ENCODE measurements at places on chromosomes 4 and X.
A peak's percentile ranks its signal among the peaks of the same experiment; 100 is the strongest.

DNA sequence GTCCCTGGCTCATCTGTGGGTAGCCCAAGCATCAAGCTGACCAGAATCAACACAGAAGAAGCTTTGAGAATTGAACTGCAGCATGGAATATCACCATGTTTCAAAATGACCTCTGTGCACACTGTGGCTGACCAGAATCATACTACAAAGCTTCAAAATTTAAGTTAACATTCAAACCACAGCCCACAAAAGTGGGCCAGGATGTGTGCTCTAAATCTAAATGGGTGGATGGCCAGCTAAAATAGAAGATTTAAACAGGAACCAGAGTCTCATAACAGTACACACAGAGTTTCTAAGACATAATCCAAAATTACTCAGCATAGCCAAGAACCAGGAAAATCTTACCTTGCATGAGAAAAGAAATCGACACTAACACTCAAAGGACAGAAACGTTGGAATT, 46.1 kb downstream of the KLF3 start:
- DNase-seq, result no peak

GRCh38 chrX:36867143-36867542, 141.0 kb upstream of the FAM47C start:
- no peak for DNase-seq

- no peak for DNase-seq
These were observed 556.8 kb upstream of the PCDH10 start for GRCh38 chr4:132592340-132592739.

GRCh38 chr4:97359826-97360225, 783.5 kb downstream of the STPG2 start:
- no peak for DNase-seq

GRCh38 chr4:28799696-28800095, 1920.5 kb upstream of the PCDH7 start:
- no peak for DNase-seq

DNA sequence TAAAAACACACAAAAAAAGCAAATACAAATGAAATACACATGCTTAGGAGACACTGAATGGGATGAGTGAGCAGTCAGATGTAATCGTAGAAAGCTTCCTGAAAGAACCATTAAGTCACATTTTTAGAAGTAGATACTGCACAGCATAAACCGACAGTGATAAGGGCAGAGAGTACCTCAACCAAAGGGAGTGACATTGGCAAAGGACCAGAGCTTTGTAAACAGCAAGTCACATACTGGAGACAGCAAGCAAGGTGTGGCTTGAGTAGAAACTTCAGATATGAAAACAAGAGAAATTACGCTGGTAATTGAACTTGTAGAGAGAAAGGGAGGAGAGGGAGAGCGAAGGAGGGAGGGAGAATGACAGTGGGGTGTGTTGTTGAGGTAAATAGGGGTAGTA, 92.0 kb downstream of the CHRDL1 start:
- DNase-seq, result no peak

GRCh38 chrX:35696760-35697234, 101.3 kb upstream of the MAGEB16 start:
- DNase-seq, result no peak

- no peak for DNase-seq
These were observed 149.3 kb downstream of the SOWAHB start for GRCh38 chr4:76748649-76749048.

- DNase-seq, result peak; percentile 7
These were observed 1.1 kb upstream of the MRPL1 start for GRCh38 chr4:77861495-77861894.

GRCh38 chr4:5839751-5840674, 52.9 kb downstream of the CRMP1 start:
- DNase-seq, result no peak

GRCh38 chr4:118931786-118932185, 43.1 kb downstream of the SYNPO2 start:
- no peak for DNase-seq

GRCh38 chr4:158768555-158769174, at the start of gene FNIP2:
TSS of gene FNIP2 (plus strand) at chr4:158769026. CDS start at chr4:158769213, 187 bp downstream.
- DNase-seq, result peak; percentile 94

- peak; percentile 36 for DNase-seq
These were observed 1.8 kb downstream of the UBQLN2 start for GRCh38 chrX:56564921-56565840.

DNA sequence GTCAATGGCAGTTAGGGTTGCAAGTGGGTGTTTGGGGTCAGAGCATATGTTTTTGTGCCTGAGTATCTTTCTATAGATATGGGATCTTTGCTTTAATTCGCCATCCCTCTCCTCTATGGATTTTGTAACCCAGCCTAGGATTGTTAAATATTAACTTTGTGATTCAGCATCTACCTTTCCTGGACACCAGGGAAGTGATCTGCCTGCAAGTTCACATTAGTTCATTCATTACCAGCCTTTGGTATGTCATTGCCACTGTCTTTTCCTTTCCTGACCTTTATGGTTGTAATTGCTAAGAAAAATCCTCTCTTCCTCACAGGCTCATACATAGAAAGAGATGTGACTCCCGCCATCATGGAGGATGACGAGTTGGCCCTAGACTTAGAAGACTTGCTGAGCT, 73.8 kb downstream of the KIT start:
- DNase-seq, result no peak

- DNase-seq, result no peak
These were observed 268.7 kb downstream of the DCHS2 start for GRCh38 chr4:154222875-154223274.

DNA sequence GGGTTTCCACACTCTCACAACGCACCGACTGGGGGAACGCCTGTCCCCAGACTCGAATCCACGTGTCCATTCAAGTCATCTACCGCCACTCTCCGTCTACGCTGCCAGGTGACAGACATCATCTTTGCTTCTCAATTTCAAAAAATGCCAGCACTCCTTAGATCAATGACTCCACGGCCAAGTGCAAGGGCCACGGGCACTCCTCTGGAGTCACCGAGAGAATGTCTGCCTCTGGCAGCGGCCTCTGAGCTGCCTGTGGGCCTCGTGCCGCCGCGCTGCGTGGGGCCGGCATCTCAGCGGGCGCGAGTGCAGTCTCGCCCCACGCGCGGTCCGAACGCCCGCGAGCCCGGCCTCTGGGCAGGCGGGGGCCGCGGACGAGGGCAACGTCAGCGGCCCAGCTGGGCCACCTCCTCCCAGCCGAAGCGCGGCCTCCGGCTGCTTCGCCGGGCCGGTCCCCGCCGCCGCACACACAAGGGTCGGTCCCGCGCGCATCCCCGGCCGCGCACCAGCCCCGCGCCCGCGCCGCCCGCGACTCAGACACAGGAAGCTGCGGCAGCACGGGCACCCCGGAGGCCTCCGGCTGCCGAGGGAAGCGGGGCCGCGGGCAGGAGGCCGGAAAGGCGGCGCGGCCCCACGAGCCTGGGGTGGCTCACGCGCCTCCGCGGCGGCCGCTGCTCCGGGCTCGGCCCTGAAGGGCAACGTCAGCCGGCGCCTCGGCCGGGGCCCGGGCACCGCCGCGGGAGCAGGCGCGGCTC, 450 bp downstream of the ACSL1 start:
- peak; percentile 67 for DNase-seq

DNA sequence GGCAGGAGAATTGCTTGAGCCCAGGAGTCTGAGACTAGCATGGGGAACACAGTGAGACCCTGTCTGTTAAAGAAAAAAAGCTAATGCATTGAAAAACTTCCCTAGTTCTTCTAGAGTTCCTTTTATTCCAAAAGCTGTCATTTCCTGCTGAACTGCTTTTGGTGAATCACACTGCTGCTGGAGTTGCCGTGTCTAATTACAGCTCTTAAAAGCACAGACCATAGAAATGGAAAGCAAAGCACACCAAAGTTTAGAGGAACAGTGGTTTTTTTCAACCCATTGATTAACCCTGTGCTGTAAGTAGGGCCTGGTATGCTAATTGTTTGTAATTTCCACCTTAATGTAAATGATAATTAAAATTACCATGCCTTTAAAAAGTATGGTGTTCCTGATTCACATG, 52.4 kb downstream of the SEPTIN11 start:
- no peak for DNase-seq

DNA sequence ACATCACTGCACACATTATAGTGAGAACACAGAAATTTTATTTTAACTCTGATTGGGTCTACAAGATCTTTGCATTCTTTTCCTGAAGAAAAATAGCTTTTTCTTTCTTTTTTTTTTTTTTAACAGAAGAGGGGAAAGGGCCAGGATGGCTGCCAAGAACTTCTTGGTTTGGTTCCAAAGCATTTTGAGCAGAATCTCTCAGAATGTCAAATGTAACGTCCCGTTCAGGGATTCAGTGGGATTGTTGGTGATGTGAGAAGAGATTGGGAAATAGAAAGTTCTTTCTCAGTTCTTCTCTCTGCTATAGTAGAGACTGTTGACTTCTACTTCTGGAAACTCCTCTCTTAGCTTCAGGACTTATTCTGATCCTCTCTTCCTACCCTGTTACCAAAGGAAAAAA, 70.9 kb upstream of the CBR4 start:
- DNase-seq, result no peak

DNA sequence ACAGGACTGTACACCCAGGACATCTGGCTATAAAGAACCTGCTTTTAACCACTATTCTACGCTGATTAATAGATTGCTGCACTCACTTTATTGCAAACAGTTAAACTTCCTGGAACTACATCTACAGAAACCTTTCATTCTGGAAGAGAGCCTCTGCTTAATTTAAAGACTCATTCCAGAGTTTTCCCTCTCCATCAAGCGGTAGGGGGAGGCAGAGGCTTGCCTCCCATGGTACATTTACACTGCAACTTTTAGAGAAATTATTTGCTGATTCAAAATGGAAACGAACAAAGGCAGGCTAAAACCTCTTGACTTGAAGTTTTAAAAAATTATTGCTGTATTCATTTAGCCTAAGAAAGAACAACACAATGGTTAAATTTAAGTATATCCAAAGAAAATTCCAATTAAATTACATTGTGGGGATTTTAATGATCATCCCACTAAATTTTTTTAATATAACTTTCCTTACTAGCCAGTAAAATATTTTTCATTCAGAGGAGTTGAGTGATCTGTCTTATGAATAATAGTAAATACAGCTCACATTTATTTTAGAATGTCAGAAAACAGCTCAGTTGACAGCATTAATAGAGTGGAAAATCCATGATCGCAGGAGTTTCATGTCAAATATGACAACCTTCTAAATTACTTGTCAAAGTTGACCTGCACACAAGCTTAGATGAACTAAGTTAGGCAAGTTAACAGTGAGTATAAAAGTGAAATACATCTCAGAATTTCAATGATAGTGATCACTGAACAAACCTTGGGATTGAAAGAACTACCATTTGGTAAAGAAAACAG, 46.3 kb upstream of the PCDH10 start:
- DNase-seq, result no peak

GRCh38 chrX:134469486-134469885, 9.5 kb downstream of the HPRT1 start:
- DNase-seq, result no peak

DNA sequence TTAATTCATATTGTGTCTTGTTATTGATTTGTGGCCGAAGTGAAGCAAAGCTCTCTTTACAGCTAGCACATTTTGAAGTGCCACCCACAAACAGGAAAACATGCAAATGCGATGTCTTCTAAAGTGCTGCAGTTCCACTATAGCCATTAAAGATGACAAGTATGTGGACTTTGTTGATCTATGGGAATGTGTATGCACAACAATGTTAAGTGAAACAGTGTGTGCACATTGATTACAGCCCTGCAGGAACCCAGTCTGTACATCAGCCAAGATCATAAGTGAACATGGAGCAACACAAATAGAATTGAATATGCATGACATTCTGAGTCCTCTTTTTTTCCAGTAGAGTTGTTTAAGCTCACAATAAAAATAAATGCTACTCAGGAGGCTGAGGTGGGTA, 43.0 kb downstream of the TFDP3 start:
- DNase-seq, result no peak

GRCh38 chrX:104282166-104282725, 27.5 kb upstream of the ESX1 start:
- DNase-seq, result no peak

DNA sequence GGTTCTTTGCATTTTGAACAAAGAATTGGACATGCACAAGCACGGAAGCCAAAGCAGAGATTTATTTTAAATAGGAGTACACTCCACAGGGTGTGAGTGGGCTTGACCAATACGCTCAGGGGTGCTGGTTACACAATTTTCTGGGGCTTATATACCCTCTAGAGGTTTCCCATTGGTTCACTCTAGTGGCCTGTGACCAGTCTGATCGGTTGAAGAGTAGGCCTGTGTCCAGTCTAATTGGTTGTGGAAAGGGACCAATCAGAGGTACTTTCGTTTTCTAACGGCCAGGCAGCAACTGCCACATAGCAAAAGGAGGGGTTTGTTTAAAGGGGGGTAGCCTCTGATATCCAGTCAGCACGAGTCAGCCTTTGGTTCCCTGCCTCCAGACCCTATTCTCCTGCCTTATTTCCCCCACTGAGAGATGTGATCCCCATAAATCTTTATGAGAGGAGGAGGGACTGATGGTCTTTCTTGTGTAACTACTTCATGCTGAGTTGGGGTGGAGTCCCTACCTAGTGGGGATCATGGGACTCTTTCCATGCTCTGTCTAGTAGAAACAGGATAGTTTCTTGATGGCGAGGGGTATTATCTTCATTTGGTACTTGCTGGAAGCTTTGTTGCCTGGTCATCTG, 11.3 kb upstream of the AREG start:
- no peak for DNase-seq

- no peak for DNase-seq
These were observed 56.9 kb upstream of the OGT start for GRCh38 chrX:71475785-71476540.

- no peak for DNase-seq
These were observed 201.0 kb downstream of the PAPSS1 start for GRCh38 chr4:107519053-107519452.

GRCh38 chr4:153789741-153790499, 1.0 kb upstream of the SFRP2 start:
- DNase-seq, result peak; percentile 68

GRCh38 chr4:54709400-54709799, 51.6 kb downstream of the KIT start:
- DNase-seq, result no peak

DNA sequence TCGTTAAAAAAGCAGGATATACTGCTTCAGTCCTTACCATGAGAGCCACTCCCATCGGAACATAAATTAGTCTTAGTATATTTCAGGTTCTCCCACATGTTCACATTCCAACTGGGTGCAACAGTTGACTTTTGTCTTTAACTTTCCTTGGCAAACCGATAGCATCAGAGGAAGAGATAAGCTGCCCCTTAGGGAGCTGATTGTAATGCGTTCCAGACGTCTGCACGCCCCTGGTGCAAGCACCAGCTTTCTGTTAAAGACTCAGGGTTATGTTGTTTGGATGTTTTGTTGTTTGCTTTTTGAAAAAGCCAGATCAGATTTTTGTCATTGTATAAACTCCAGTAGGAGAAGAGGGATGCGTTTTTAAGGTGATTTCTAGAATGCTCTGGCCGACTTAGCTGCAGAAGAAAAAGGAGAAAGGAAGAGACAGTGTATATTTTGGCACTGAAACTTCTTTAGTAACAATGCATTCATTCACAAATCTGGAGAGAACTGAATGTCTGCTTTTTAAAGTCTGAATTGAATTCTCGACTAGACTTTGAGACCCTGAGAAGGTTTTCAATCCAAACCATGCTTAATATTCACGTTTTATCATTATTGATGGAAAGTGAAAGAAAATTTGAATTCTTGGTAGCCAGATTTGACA, 160.9 kb downstream of the CBR4 start:
- peak; percentile 30 for DNase-seq

- no peak for DNase-seq
These were observed 16.2 kb downstream of the SH3RF1 start for GRCh38 chr4:169254546-169254983.

Data from right kidney (tissue), 9 donors.